Posterior cingulate gyrus (tissue), 11 donors: ENCODE measurements at places on chromosomes 7 and 10.

DNA sequence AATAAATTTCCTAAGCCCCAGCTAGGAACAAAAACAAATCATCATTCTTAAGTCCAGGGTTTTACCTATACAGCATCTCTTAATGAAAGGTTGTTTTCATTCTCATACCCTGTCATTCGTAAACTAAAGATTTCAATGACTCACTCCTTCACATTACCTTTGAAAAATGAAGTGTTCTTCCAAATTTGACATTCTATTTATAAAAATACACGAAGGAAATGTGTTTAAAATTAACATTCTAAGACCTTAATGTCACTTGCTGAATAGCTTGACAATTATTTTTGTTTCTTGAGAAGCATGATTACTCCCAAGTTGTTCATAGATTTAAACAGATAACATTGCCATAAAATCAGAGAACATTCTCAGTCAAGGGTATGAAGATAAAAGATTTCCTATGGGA, 1188.3 kb upstream of the SORCS1 start:
- DNase-seq, result no peak

- no peak for DNase-seq
Observed at GRCh38 chr7:44733708-44734481, 14.8 kb upstream of the ZMIZ2 start.

- DNase-seq, result no peak
Observed at GRCh38 chr10:110613996-110614495, 30.1 kb upstream of the RBM20 start.

DNA sequence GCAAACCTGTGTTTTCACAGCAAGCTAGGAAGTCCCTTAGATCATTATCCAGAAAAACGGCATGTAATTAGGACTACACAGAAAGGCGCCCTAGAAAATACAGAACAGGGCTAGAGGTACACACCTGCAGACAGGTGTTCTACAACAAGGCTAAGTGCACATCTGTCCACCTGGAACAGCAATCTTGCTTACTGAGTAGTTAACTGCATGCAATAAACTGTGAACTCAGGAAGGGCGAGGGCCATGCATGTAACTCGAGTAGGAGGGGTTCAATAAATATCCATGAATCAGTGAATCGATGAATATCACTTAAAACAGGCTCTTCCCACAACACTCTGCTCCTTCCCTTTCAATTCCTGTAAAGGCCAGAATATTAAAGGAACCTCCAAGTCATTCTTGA, 22.0 kb downstream of the FAM171A1 start:
- DNase-seq, result no peak

GRCh38 chr10:7666253-7667023, at the start of gene ITIH5:
TSS of gene ITIH5 (minus strand) at chr10:7666966. CDS start at chr10:7666892, 74 bp downstream.
- no peak for DNase-seq

DNA sequence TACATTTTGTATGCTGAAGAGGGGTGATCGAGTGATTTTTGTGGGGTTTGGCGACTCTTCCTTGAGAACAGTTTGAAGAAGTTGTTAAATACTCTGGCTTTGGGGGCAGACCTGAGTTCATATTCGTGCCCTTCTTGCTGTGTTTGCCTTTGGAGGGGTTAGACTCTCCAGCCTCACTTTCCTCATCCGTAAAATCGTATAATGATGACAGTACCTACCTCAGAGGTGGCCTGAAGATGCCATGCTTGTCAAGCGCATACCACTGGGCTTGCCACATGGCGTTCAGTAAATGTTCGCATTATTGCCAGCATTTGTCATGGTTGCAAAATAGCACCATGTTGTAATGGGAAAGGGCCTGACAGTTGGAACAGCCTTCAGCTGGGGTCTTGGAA, 1.3 kb downstream of the STK17A start:
- DNase-seq, result no peak

DNA sequence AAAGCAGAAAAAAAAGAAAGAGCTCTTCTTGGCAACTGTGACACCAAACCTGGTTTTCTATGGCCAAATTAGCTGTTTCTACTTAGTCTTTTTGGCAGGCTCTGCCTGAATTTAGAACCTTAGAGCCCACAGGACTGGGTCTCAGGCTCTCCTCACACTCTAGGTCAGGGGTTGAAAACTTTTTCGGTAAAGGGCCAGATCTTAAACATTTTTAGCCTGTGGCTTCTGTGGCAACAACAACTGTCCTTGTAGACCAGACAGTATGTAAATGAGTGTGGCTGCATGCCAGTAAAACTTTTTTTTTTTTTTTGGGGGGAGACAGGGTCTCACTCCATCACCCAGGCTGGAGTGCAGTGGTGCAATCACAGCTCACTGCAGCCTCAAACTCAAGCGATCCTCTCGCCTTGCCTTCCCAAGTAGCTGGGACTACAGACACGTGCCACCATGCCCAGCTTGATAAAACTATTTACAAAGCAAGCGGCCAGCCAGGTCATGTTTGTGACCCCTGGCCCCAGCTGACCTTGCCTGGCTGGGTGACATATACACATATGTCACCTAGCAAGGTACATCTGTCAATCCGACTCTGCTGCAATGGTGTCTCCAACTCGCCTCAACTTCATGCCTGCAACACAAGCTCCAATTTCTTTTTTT, 17.4 kb downstream of the KPNA7 start:
- DNase-seq, result no peak

DNA sequence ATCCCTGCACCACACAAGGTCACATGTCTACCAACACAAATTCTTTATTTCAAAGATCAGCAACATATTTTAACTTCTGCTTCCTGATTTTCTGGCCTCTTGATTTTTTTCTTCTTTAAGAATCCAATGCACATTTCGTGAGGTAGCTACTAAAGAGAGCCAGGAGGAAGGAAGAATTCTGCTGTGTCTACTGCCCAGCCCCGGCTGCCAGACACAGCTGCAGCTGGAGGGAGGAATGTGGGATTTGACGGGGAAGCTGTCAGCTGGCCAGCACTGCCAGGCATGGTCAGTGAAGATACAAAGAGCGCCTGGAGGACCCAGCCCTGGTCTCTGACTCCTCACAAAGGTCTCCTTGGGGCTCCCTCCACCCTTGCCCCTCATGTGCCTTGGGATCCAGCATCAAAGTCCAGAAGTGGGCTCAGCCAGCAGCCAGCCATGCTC, 6.9 kb upstream of the AOC1 start:
- no peak for DNase-seq

DNA sequence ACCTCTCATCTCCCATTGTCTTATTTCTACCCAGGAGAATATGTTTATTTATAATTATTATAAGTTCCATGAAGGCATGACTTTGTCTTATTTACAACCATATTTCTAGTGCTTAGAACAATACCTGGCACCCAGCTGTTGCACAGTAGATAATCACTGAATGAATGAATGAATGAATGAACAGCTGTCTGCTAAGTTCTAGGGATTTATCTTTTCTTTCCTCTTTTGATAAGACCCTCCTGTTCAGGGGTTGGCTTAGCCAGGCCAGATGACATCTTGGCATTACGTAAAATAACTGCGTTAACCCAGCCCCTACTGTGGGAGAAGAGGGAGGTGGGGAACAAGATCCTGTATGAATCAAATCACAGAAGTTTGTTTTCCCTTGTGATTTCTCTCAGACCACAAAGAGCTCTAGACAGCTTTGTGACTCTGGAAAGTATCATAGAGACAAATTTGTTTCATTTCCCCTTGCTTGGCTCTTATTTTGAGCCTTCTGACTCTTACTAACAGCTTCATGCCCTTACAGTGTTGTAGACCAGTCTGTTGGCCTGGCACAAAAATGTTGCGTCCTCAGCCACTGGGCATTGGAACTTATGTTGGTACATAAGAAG, 8.4 kb downstream of the ZNF862 start:
- DNase-seq, result peak; percentile 51
